Activated B cell treated with CpG ODN at 0.5 μM for 24 hours (primary cell): ENCODE measurements at places on chromosomes 13 and 19. TPM values are rescaled to one million over a fixed set of nuclear protein-coding genes. Genes with fewer than 3 reads are reported as not detected.

DNA sequence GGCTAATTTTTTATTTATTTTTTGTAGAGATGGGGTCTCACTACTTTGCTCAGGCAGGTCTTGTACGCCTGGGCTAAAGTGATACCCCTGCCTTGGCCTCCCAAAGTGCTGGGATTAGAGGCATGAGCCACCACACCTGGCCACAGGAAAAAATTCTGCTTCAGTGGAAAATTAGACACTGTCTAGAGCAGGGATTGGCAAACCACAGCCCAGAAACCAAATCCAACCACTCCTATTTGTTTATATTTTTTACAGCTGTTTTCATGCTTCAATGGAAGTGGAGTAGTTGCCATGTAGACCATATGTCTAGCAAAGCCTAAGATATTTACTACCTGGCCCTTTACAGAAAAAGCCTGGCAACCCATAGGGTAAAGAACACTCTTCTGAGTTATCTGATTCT, 123.7 kb upstream of the MRI1 start:
- DNase-seq = no peak
- H3K27me3 ChIP-seq = peaks cover 13% of the 10 kb centered on the region
- H3K4me3 ChIP-seq = no peak overlapping the region

GRCh38 chr19:8143041-8143440, 6.4 kb downstream of the FBN3 start:
- H3K27me3 ChIP-seq = peaks cover 28% of the 10 kb centered on the region
- DNase-seq = no peak
- H3K4me3 ChIP-seq = no peak overlapping the region
- H3K36me3 ChIP-seq = no peaks in the 10 kb centered on the region

- DNase-seq = no peak
- H3K4me1 ChIP-seq = no peaks in the 10 kb centered on the region
- H3K27me3 ChIP-seq = no peaks in the 10 kb centered on the region
- no peak overlapping the region for H3K4me3 ChIP-seq
- no peaks in the 10 kb centered on the region for H3K36me3 ChIP-seq
Observed at GRCh38 chr13:57044910-57045309, 95.8 kb upstream of the PRR20A start.

GRCh38 chr13:112690283-112690929, 568 bp downstream of the ATP11A start:
- peak; percentile 33 for DNase-seq
- peaks cover 1% of the 10 kb centered on the region for H3K27me3 ChIP-seq
- H3K4me1 ChIP-seq = peaks cover 42% of the 10 kb centered on the region
- no peaks in the 10 kb centered on the region for H3K36me3 ChIP-seq

- peaks cover 1% of the 10 kb centered on the region for H3K27me3 ChIP-seq
- H3K4me3 ChIP-seq = no peak overlapping the region
- no peak for DNase-seq
Observed at GRCh38 chr13:74625541-74625940, 491.3 kb upstream of the KLF12 start.

GRCh38 chr13:47337781-47338507, 441.1 kb upstream of the HTR2A start:
- DNase-seq = no peak
- H3K4me1 ChIP-seq = no peaks in the 10 kb centered on the region
- H3K27me3 ChIP-seq = peaks cover 2% of the 10 kb centered on the region
- no peaks in the 10 kb centered on the region for H3K36me3 ChIP-seq

DNA sequence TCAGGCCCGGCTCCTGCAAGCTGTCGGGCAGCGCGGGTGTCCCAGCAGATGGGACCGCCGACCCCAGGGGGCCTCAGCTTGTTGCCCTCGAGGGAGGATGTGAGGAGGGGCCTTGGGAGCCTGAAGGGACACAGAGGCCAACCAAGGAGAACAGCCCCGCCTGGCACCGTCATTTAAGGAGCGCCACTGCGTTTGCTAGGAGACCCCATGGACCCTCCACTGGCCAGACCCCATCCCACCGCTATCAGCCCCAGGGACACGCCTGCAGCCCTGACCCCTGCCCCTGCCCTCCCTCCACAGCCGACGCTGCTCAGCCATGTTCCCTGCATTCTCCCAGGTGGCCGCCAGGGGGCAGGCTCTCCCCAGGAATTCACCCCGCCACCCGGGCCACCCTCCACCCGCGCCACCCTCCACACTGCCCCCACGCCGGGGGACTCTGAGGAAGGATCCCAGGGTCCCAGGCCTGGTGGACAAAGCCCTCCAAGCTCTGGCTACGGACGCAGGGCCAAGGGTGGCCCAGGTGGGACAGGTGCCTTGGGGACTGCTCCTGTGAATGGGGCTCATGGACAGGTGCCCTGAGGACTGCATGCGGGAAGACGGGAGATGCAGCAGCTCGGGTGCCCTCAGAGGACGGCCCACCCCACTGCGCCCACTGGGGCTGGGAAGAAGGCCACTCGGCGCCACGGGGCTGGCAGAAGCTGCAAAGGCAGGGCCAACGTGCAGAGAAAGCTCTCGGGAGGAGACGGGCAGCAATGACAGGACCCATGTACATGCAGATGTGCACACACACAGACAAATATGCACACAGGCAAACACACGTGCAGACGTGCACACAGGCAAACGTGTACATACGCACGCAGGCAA, 34.4 kb downstream of the PIP5K1C start:
- peak overlapping the region; percentile 64 for H3K4me3 ChIP-seq
- no peaks in the 10 kb centered on the region for H3K27me3 ChIP-seq
- H3K27ac ChIP-seq = peak overlapping the region; percentile 59
- peaks cover 34% of the 10 kb centered on the region for H3K4me1 ChIP-seq
- DNase-seq = peak; percentile 83
- peaks cover 25% of the 10 kb centered on the region for H3K36me3 ChIP-seq

DNA sequence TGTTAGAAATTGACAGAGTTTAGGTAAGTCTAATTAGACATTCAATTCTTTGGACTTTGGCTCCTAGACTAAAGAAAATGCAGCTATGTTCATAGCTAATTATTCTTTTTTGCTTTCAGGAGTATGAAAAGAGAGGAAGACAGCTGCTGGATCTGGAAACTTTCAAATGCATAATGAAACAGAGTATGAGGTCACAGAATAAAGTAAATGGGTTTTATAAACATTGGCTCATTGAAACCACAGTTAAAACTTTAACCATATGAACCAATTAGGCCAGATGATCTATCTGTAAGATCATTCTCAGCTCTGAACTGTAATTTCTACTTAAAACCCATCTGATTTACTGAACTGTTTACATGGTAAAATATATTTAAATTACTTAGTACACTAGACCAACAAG, 82.7 kb downstream of the TEX26 start:
- no peak overlapping the region for H3K4me3 ChIP-seq
- H3K4me1 ChIP-seq = peaks cover 8% of the 10 kb centered on the region
- no peak for DNase-seq
- H3K36me3 ChIP-seq = no peaks in the 10 kb centered on the region
- peaks cover 27% of the 10 kb centered on the region for H3K27me3 ChIP-seq

IZUMO1 gene
- not detected in 2 replicates for total RNA-seq

PRSS57 gene
- not detected in 2 replicates for total RNA-seq

CCL25 gene
- total RNA-seq = not detected in 2 replicates

MEIOSIN gene
- not detected in 2 replicates for total RNA-seq

RYR1 gene
- total RNA-seq = 4.1 and 5.1 TPM in 2 replicates

NEK5 gene
- total RNA-seq = not detected in 2 replicates

MIA gene
- 1.1 and 1.4 TPM in 2 replicates for total RNA-seq
